ENCODE measurements at places on chromosomes 7 and 10. TPM values are rescaled to one million over a fixed set of nuclear protein-coding genes. Genes with fewer than 3 reads are reported as not detected.
A peak's percentile ranks its signal among the peaks of the same experiment; 100 is the strongest.

- H3K4me3 ChIP-seq = no peak overlapping the region
- H3K27ac ChIP-seq = no peak overlapping the region
- H3K27me3 ChIP-seq = no peaks in the 10 kb centered on the region
- H3K36me3 ChIP-seq = no peaks in the 10 kb centered on the region
Observed at GRCh38 chr10:47248386-47249090, 51.5 kb upstream of the GDF10 start.

DNA sequence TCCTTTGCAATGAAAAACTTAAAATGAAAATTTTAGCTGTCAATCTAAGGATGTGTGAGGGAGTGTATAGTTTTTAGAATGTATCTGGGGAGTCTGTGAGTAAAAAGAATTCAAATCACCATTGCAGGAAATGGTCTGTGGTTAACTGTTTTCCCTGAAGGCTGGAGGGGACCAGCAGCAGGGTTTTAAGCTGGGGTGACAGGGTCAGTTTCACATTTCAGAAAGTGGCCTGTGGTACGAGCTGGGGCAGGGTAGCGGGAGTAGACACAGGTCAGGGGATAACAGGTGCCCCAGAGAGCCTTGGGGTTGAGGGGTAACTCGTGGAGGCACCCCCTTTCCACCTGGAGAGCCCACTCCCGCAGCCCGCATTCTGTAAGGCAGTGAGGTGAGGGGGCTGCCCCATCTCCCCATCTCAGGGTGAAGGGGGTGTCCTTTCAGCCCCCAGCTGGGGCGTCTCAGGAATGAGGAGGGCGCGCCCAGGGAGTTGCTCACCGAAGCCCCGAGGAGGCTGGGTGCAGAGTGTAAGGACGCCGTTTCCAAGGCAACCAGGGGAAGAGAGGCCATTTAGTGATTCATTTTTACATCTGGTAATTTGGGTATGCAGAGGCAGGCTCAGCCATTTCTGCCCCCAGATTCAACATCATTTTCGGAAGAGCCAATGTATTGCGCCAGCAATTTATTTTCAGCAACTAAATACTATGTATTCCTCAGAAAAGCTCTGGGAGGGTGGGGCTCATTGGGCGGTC, 168.9 kb downstream of the SLIT1 start:
- H3K4me3 ChIP-seq = no peak overlapping the region
- H3K4me1 ChIP-seq = no peaks in the 10 kb centered on the region
- H3K36me3 ChIP-seq = peaks cover 47% of the 10 kb centered on the region
- no peaks in the 10 kb centered on the region for H3K27me3 ChIP-seq
- peak; percentile 43 for DNase-seq

The EBLN1 gene
- not detected for total RNA-seq

The SPDYE2 gene
- total RNA-seq = 0.05 TPM

GRCh38 chr7:47092336-47092735, 489.6 kb downstream of the TNS3 start:
- no peak overlapping the region for H3K27ac ChIP-seq
- DNase-seq = no peak
- H3K27me3 ChIP-seq = no peaks in the 10 kb centered on the region
- H3K4me3 ChIP-seq = no peak overlapping the region

DNA sequence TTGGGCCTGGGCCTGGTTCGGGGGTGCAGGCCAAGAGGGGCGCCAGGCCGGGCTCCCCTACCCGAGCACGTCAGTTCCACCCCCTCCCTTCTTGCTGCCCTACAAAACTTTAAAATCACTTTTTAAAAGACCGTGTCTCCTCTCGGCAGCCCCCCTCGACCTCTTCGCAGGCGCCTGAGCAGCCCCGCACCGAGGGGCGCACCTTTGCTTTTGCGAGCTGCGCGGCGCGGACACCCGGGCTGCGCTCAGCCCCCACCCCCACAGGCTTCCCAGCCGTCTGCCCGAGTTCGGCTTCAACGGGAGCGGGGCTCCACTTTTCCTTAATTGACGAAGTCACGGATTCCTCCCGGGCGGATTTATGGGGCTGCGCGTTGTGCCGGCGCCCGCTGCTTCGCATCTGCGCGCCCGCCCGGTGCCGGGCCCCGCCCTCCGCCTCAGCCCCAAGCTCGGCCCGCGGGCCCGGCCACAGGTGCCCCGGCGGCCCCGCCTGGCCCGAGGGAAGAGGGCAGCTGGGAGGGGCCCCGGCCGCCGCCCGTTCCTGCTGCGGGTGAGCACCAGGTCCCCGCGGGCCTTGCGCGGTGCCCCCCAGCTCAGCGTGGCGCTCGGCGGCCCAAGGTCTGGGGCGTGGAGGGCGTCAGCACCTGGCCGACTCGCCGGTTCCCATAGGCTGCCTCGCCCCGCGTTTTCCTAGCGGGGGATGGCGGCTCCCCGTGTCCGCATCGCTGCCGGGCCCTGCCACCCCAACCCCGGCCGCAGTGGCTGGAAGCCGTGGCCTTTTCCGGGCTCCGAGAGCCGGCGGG, 10.8 kb upstream of the MNX1 start:
- H3K4me1 ChIP-seq = peaks cover 3% of the 10 kb centered on the region
- H3K27me3 ChIP-seq = peaks cover 83% of the 10 kb centered on the region
- no peaks in the 10 kb centered on the region for H3K36me3 ChIP-seq
- H3K4me3 ChIP-seq = no peak overlapping the region
- DNase-seq = no peak

GRCh38 chr7:128830231-128831177, at the start of gene FLNC:
Gene FLNC, plus strand, starts transcription at chr7:128830406. Its CDS starts 232 bp downstream, at chr7:128830638.
- peak within 1 kb of the TSS; percentile 40 for H3K4me3 ChIP-seq
- no peak for DNase-seq
- H3K27ac ChIP-seq = no peak within 1 kb of the TSS
- H3K4me1 ChIP-seq = peaks cover 2% of the 10 kb centered on the region
- H3K36me3 ChIP-seq = no peaks in the 10 kb centered on the region

The MMP21 gene
- total RNA-seq = not detected

GRCh38 chr7:31310321-31310935, 30.1 kb downstream of the NEUROD6 start:
- no peaks in the 10 kb centered on the region for H3K36me3 ChIP-seq
- no peak overlapping the region for H3K27ac ChIP-seq
- no peak overlapping the region for H3K4me3 ChIP-seq
- no peaks in the 10 kb centered on the region for H3K4me1 ChIP-seq
- no peaks in the 10 kb centered on the region for H3K27me3 ChIP-seq

DNA sequence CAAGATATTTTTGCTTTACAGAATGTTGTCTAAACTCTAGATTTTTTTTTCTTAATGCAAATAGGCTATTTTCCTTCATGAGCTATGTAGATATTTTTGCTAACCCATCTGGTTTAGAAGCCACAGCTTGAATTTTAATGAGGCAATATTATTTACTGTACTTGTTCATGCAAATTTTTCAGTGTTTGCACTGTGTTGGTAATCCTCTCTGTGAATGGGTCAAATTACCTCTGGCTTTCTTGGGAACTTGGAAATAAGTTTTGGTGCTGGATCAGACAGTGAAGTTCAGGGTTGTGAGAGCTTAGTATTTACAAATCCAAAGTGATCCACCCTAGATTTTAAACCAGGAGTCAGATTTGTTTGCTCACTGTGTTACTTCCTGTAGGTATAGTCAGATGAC, 686.9 kb downstream of the NXPH1 start:
- H3K36me3 ChIP-seq = no peaks in the 10 kb centered on the region
- no peak overlapping the region for H3K4me3 ChIP-seq
- H3K27ac ChIP-seq = no peak overlapping the region
- H3K4me1 ChIP-seq = no peaks in the 10 kb centered on the region

GRCh38 chr7:96739609-96740008, 30.0 kb upstream of the SEM1 start:
- H3K4me1 ChIP-seq = no peaks in the 10 kb centered on the region
- H3K27ac ChIP-seq = no peak overlapping the region
- no peaks in the 10 kb centered on the region for H3K36me3 ChIP-seq
- no peaks in the 10 kb centered on the region for H3K27me3 ChIP-seq
- H3K4me3 ChIP-seq = no peak overlapping the region

- no peak overlapping the region for H3K27ac ChIP-seq
- no peaks in the 10 kb centered on the region for H3K36me3 ChIP-seq
- no peaks in the 10 kb centered on the region for H3K4me1 ChIP-seq
- H3K4me3 ChIP-seq = no peak overlapping the region
Observed at GRCh38 chr7:41630741-41631140, 72.1 kb downstream of the INHBA start.

DNA sequence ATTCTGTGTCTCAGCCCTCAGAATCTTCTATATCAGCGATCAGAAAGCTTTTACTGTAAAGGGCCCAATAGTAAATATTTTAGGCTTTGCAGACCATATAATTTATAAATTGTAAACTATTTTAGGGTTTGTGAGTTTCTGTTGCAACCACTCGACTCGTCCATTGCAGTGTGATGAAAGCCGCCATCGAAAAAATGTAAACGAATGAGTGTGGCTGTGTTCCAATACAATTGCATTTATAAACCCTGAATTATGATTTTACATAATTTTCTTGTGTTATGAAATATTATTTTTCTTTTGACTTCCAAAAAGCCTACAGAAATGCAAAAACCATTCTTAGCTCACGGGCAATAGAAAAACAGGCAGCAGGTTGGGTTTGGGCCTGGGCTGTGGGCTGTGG, 62.5 kb upstream of the ADO start:
- H3K4me3 ChIP-seq = no peak overlapping the region
- no peaks in the 10 kb centered on the region for H3K4me1 ChIP-seq
- H3K36me3 ChIP-seq = no peaks in the 10 kb centered on the region
- no peaks in the 10 kb centered on the region for H3K27me3 ChIP-seq
- H3K27ac ChIP-seq = no peak overlapping the region

DNA sequence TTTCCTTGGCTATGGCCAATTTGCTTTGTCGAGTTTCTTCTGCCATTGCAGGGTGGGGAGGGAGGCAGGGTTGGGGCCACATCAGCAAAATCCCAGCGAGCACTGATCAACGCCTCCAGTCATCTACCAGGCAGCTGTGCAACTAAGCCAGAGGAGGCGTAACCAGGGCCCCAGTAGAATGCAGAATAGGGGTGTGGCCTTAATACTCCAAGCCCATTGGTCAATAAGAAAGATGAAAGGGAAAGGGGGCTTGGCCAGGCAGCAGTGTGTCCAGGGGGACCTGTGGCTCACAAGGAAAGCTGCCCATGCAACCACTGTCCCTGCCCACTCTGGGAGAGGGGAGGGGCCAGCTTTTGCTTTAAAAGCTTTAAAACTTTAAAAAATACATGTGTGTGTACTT, 21.5 kb upstream of the GGCT start:
- no peaks in the 10 kb centered on the region for H3K27me3 ChIP-seq
- no peak for DNase-seq
- no peak overlapping the region for H3K4me3 ChIP-seq
- H3K4me1 ChIP-seq = no peaks in the 10 kb centered on the region
- no peaks in the 10 kb centered on the region for H3K36me3 ChIP-seq

The RAB11FIP2 gene
- total RNA-seq = 17.7 TPM

The LLCFC1 gene
- not detected for total RNA-seq

DNA sequence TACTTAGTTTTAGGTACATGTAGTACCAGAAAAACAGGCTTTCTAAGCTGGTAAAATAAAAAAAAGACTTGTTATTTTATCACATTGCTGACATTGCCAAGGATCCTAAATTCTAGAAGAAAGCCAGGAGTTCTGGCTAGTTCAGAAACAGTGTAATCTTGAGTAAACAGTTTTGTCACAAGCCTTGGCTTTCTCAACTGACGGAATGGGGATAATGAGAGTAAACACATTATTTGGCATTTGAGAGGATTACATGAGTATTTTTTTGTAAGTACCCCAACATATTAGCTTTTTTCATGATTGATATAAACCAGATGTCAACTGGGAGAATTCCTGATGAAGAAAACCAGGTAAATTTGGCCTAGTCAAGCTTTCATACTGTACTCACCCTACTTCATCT, 269.8 kb downstream of the SORCS1 start:
- no peak for DNase-seq
- H3K4me3 ChIP-seq = no peak overlapping the region
- H3K27ac ChIP-seq = no peak overlapping the region
- H3K4me1 ChIP-seq = no peaks in the 10 kb centered on the region
- H3K27me3 ChIP-seq = no peaks in the 10 kb centered on the region

- H3K36me3 ChIP-seq = no peaks in the 10 kb centered on the region
- H3K27me3 ChIP-seq = peaks cover 7% of the 10 kb centered on the region
- H3K4me3 ChIP-seq = no peak overlapping the region
- DNase-seq = no peak
Observed at GRCh38 chr7:23254051-23254681, 7.6 kb downstream of the GPNMB start.

- H3K4me3 ChIP-seq = no peak overlapping the region
- H3K36me3 ChIP-seq = no peaks in the 10 kb centered on the region
- H3K27ac ChIP-seq = no peak overlapping the region
- no peaks in the 10 kb centered on the region for H3K27me3 ChIP-seq
- DNase-seq = no peak
Observed at GRCh38 chr7:92987538-92987937, 130.2 kb downstream of the SAMD9 start.

DNA sequence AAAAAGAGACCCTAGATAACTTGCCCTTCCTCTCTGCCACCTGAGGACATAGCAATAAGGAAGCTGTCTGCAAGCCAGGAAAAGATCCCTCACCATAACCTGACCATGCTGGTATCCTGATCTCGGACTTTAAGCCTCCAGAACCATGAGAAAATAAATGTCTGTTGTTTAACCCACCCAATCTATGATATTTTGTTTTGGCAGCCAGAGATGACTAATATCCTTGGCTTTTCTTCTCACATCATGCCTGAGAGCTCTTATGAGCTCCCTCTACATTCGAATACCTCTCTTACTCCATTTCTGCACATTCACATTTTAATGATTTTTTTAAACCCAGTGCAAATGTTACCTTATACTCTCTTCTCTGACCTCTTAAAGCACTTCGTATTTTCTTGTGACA, 214.0 kb upstream of the CHRM2 start:
- H3K27ac ChIP-seq = no peak overlapping the region
- no peaks in the 10 kb centered on the region for H3K27me3 ChIP-seq
- no peak overlapping the region for H3K4me3 ChIP-seq
- no peak for DNase-seq
- H3K36me3 ChIP-seq = no peaks in the 10 kb centered on the region

The HGF gene
- total RNA-seq = 1.2 TPM

GRCh38 chr10:74071157-74071556, 73.2 kb downstream of the VCL start:
- no peaks in the 10 kb centered on the region for H3K36me3 ChIP-seq
- no peaks in the 10 kb centered on the region for H3K27me3 ChIP-seq
- DNase-seq = no peak
- no peak overlapping the region for H3K27ac ChIP-seq

- H3K27me3 ChIP-seq = no peaks in the 10 kb centered on the region
- peaks cover 24% of the 10 kb centered on the region for H3K4me1 ChIP-seq
- DNase-seq = no peak
- H3K36me3 ChIP-seq = peaks cover 2% of the 10 kb centered on the region
- peak overlapping the region; percentile 98 for H3K27ac ChIP-seq
Observed at GRCh38 chr10:110226926-110227641, 19.7 kb downstream of the MXI1 start.

The OR13A1 gene
- 0.28 TPM for total RNA-seq

The ADK gene
- total RNA-seq = 33.2 TPM

- H3K27me3 ChIP-seq = no peaks in the 10 kb centered on the region
- peak; percentile 8 for DNase-seq
- H3K36me3 ChIP-seq = no peaks in the 10 kb centered on the region
- H3K4me1 ChIP-seq = peaks cover 5% of the 10 kb centered on the region
Observed at GRCh38 chr10:37856881-37857286, 526 bp downstream of the ZNF248 start.

- H3K4me1 ChIP-seq = no peaks in the 10 kb centered on the region
- no peak overlapping the region for H3K27ac ChIP-seq
- no peak for DNase-seq
- H3K27me3 ChIP-seq = no peaks in the 10 kb centered on the region
- no peak overlapping the region for H3K4me3 ChIP-seq
Observed at GRCh38 chr10:94631077-94631875, 52.3 kb upstream of the CYP2C18 start.

The ALDH18A1 gene
- 36.9 TPM for total RNA-seq

GRCh38 chr10:72335394-72336258, 19.1 kb downstream of the DNAJB12 start:
- DNase-seq = no peak
- peaks cover 17% of the 10 kb centered on the region for H3K36me3 ChIP-seq
- peaks cover 71% of the 10 kb centered on the region for H3K4me1 ChIP-seq
- H3K4me3 ChIP-seq = peak overlapping the region; percentile 45
- peak overlapping the region; percentile 85 for H3K27ac ChIP-seq
